ENCODE measurements at places on chromosomes 7 and 10. TPM values are rescaled to one million over a fixed set of nuclear protein-coding genes. Genes with fewer than 3 reads are reported as not detected.

Gene VPS37D
- total RNA-seq, result 5.9 TPM

Gene TRIP6
- total RNA-seq, result 115 TPM

Gene LIMK1
- 46.7 TPM for total RNA-seq

DNA sequence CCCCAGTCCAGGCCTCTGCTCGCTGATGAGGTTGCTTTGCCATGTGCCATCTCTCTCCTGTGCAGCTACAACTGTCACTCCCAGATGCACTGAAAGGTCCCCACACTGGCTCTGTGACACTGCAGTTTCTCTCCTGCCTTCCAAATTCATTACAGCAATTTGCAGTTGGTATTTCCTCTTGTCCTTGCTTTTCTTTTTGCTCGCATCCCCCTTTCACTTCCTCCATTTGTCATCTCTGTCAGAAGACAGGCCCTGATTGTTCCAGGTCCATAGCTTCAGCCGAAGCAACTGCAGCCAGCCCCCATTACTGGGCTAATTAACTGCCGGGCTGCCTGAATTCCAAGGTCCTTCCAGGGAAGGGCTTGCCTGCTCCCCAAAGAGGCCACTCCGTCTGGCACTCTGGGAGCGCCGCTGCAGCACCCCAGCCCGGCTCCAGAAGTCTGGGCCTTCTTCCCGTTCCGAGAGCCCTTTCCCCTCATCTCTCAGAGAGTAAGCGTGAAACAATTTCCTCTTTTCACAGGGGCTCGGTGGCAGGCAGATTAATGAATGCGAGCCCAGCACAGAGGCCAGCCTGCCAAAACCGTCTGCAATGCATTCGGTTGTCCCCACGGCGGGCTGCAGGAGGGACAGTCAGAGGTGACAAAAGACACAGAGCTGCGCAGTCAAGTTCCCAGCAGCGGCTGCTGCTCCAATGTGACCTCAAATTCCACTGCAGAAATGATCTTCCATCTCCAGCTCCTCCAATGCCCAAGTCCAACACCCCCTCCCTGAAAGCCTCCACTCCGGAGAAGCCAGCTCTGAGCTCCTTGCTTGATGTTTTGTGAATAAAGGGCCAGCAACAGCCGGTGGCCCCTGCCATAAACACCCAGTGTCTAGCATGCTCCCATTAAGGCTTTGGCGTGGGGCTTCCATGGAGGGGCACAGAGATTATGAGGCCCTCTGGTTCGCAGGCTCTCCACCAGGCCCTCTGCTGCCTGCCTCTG, 279.4 kb upstream of the HABP2 start:
- DNase-seq, result no peak
- H3K4me3 ChIP-seq, result no peak overlapping the region
- no peaks in the 10 kb centered on the region for H3K27me3 ChIP-seq
- no peak overlapping the region for H3K27ac ChIP-seq
- no peaks in the 10 kb centered on the region for H3K36me3 ChIP-seq

- H3K36me3 ChIP-seq, result no peaks in the 10 kb centered on the region
- no peak overlapping the region for H3K27ac ChIP-seq
- no peak overlapping the region for H3K4me3 ChIP-seq
Measured at GRCh38 chr10:58942724-58943123, 233.7 kb upstream of the PHYHIPL start.

- H3K4me3 ChIP-seq, result no peak overlapping the region
- H3K36me3 ChIP-seq, result no peaks in the 10 kb centered on the region
- DNase-seq, result no peak
- H3K27ac ChIP-seq, result no peak overlapping the region
- H3K4me1 ChIP-seq, result peaks cover 16% of the 10 kb centered on the region
Measured at GRCh38 chr7:18401757-18402156, 93.8 kb upstream of the HDAC9 start.

Gene CREB5
- 5.0 TPM for total RNA-seq

DNA sequence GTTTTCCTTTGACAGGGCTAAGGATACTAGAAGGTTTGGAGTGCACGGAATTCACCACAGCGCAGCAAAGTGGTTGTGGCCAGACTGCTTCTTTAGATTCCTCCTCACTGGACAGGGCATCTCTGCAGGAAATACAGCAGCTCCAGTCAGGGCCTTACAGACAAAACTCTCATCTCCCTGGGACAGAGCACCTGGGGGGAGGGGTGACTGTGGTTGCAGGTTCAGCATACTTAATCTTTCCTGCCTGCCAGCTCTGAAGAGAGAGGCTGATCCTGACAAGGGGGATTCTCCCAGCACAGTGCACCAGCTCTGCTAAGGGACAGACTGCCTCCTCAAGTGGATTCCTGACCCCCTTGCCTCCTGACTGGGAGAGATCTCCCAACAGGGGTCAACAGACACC, 1257.9 kb downstream of the NXPH1 start:
- no peak overlapping the region for H3K27ac ChIP-seq
- DNase-seq, result no peak
- H3K27me3 ChIP-seq, result no peaks in the 10 kb centered on the region
- no peaks in the 10 kb centered on the region for H3K36me3 ChIP-seq
- H3K4me3 ChIP-seq, result no peak overlapping the region

DNA sequence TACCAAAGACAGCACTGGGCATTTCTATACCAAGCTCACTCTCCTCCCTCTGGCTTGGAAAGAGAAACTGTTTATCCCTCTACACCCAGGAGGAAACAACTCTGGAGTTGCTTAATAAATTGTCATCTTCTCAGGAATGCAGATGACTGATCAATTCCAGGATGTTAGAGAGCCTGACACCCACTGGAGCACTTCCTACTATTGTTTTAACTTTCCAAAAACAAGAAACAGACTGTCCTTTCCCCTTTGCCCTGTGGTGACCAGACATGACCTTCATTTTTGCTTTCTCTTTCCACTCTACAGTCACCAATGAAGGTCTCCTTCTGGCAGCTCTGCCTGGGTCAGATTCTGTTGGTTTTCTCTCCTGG, 19.6 kb downstream of the GIMAP4 start:
- H3K4me1 ChIP-seq, result no peaks in the 10 kb centered on the region

DNA sequence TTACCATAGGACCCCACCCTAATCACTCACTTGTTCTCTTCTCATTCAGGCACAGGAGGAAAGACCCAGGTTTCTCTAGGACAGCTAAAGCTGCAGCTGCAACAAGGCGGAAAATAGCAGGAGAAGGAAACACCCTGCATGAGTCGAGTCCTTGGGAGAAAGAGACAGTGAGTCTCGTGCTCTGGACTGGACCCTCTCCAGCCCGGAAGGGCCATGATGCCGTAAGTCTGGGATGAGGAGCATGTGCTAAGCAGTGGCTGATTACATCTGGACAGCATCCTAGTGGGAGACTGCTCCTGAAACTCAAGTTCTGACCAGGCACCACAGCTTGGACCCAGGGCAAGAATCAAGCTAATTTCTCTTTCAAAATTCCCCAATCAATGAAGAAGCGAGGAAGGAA, 39.4 kb downstream of the FBXW4 start:
- peaks cover 30% of the 10 kb centered on the region for H3K36me3 ChIP-seq
- no peak overlapping the region for H3K27ac ChIP-seq
- H3K4me1 ChIP-seq, result no peaks in the 10 kb centered on the region

DNA sequence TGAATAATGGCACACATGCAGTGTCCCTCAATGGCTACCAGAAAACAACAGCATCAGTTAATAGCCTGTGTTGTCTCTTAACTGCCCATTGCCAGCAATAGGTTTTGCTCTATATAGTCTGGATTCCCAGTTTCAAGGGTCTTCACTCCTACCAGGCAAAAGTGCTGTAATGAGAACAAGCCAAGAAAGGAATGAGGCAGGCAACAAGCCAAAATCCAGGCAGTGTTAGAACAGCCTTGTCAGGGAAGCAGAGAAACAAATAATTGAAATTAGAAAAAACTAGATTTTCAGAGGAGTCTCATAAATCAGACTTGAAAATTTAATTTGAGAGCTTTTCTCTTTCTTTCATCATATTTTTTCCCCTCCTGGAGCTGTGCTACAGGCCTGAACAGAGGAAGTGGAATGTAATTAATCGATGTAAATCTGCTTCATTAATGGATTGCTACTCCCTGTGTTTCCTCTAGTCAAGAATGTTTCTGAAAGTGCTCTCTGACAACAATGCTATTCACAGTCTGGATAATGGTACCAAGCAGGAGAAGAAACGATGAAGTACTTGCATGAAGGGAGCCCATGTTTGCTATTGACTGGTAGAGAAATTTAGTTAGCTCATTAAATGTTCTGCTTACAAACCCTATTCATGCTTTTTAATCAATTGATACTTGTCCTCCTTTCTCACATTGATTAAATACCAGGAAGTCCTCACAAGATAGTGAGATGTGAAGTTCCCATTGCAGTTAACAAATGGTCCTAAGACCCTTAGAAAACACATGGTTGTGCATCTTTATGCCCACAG, 202.0 kb upstream of the LRRTM3 start:
- H3K27ac ChIP-seq, result no peak overlapping the region
- no peak overlapping the region for H3K4me3 ChIP-seq
- no peaks in the 10 kb centered on the region for H3K4me1 ChIP-seq
- DNase-seq, result no peak

Gene GRM3
- total RNA-seq, result not detected

Gene CPN1
- not detected for total RNA-seq

DNA sequence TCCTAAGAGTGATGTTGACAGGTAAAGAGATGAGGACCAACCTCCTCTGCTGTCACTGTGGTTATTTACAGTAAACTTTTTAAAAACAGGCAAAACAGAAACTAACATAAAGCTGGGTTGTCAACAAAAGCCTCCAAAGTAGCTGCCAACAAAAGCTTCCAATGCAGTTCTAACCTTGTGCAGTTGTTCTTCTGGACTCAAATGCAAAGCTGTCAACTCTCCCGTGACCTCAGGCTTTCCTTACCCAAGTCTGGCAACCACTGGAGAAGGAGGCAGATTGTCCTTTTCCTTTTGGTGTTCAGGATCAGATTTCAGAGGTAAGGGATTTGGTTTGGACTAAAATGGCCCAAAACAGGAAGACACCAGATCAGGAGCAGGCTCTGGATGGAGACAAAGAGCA, 63.1 kb downstream of the DLG5 start:
- H3K4me1 ChIP-seq, result peaks cover 3% of the 10 kb centered on the region
- H3K36me3 ChIP-seq, result peaks cover 4% of the 10 kb centered on the region
- H3K27ac ChIP-seq, result no peak overlapping the region
- H3K4me3 ChIP-seq, result no peak overlapping the region

GRCh38 chr10:11881477-11882417, 58.6 kb downstream of the PROSER2 start:
- no peak overlapping the region for H3K27ac ChIP-seq
- no peak overlapping the region for H3K4me3 ChIP-seq
- H3K36me3 ChIP-seq, result no peaks in the 10 kb centered on the region
- peak; percentile 74 for DNase-seq
- H3K4me1 ChIP-seq, result no peaks in the 10 kb centered on the region
- H3K27me3 ChIP-seq, result no peaks in the 10 kb centered on the region

Gene FAM25G
- not detected for total RNA-seq

GRCh38 chr7:46695051-46695708, 774.1 kb upstream of the IGFBP3 start:
- no peaks in the 10 kb centered on the region for H3K27me3 ChIP-seq
- no peak overlapping the region for H3K27ac ChIP-seq
- H3K4me3 ChIP-seq, result no peak overlapping the region
- no peaks in the 10 kb centered on the region for H3K4me1 ChIP-seq

DNA sequence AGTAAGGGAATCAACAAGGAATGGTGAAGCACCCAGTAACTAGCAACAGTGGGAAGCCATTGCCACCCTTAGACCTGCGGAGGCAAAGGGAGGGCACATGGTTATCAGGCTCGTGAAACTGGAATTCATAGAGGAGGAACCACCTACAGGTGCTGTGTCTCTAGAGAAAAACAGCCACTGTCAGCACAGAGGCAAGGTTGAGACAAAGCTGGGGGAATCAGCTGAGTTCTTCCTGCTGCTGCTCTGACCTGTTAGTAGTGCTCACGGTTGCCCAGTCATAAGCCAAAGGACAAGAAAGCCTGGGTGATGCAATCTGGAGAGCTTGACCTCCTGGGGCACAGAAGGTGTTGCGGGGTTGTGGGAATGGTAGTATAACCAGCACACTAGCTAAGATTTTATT, 110.1 kb downstream of the TPST1 start:
- no peak for DNase-seq
- no peaks in the 10 kb centered on the region for H3K36me3 ChIP-seq
- H3K27me3 ChIP-seq, result no peaks in the 10 kb centered on the region
- no peak overlapping the region for H3K4me3 ChIP-seq

DNA sequence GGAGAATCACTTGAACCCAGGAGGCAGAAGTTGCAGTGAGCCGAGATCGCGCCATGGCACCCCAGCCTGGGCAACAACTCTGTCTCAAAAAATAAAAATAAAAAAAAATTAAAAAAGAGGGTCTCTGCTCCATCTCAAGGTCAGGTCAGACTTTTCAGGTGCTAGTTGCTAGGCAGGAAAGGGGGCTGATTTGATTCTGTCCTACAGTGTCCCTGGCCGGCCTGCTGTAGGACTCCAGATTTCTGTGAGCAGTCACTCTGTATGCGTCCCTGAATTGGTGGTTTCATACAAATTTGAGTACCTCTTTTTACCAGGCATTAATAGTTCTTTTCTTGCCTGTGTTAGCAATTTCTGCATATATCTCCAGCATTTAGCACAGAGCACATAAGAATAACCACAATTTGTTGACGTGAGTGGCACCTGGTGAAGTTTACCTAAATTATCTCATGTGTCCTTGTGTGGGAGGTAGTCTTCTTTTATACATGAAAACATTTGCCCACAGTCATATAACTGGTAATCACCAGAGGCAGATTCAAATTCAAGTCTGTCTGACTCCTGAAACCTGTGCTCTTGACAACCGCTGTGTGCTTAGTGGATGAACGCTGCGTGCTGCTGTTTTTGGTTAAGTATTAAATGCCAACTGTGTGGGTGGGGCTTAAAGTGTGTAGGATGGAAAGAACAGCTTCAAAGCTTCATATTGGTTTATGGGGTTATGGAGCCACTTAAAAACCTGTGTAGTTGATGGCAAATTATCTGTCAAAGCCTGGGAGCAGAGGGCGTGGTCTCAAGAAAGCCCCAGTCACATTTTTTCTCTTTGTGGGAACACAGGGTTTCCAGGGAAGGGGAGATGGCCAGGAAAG, 3.2 kb upstream of the ZNF775 start:
- H3K4me3 ChIP-seq, result no peak overlapping the region
- peaks cover 17% of the 10 kb centered on the region for H3K4me1 ChIP-seq
- no peaks in the 10 kb centered on the region for H3K27me3 ChIP-seq

GRCh38 chr10:97003151-97003803, 171.2 kb downstream of the LCOR start:
- H3K27ac ChIP-seq, result no peak overlapping the region
- no peaks in the 10 kb centered on the region for H3K36me3 ChIP-seq
- no peak overlapping the region for H3K4me3 ChIP-seq
- DNase-seq, result peak; percentile 74
- peaks cover 10% of the 10 kb centered on the region for H3K4me1 ChIP-seq

Gene COL17A1
- total RNA-seq, result under 0.01 TPM

- H3K27ac ChIP-seq, result no peak overlapping the region
- no peaks in the 10 kb centered on the region for H3K27me3 ChIP-seq
- H3K4me3 ChIP-seq, result no peak overlapping the region
Measured at GRCh38 chr7:120334475-120334874, 61.5 kb downstream of the KCND2 start.

Gene UROS
- total RNA-seq, result 90.5 TPM
